ENCODE measurements at places on chromosomes 3 and 15.

DNA sequence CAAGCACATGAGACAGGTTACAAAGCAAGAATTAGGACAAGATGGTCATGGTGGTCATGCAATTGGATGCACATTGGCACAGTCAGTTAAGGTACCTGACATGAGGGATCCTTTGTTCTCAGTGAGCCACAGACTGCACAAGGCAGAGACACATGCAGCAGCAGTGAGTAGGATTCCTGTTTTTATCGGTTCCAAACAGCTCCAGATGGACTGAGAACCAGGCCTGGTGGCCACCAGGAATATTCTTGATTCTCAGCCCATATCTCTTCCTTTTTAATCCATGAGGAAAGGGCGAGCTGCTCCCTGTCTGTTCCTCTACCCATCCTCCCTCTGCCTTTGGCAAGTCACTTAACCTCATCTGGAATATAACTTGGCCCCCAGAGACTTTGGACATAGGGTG lies 410.8 kb downstream of the GAP43 start:
- no peak for DNase-seq

GRCh38 chr15:41462084-41462795 lies 31.4 kb upstream of the ITPKA start:
- no peak for DNase-seq

DNA sequence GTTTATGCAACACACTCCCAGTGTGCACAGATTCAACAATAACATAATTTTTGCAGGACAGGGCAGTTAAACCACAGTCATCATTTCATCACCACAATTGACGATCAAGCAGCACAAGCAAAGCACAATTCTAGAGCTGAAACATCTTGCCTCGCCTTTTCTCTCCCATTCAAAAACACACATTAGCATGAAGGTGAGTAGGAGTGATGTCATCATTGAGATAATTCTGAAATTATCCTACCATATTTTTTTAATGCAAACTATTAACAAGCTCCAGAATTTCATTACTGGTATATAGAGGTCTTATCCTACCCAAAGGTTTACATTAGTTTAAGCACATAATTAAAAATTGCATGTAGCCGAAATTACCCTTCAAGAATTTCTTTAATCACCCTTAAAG lies 3.5 kb downstream of the IGDCC3 start:
- DNase-seq: no peak

- no peak for DNase-seq
These were observed 56.2 kb upstream of the GLCE start for GRCh38 chr15:69104050-69104750.

GRCh38 chr3:128176276-128176833 lies 23.1 kb downstream of the EEFSEC start:
- no peak for DNase-seq

GRCh38 chr3:72337480-72337855 lies 510.8 kb downstream of the SHQ1 start:
- no peak for DNase-seq

DNA sequence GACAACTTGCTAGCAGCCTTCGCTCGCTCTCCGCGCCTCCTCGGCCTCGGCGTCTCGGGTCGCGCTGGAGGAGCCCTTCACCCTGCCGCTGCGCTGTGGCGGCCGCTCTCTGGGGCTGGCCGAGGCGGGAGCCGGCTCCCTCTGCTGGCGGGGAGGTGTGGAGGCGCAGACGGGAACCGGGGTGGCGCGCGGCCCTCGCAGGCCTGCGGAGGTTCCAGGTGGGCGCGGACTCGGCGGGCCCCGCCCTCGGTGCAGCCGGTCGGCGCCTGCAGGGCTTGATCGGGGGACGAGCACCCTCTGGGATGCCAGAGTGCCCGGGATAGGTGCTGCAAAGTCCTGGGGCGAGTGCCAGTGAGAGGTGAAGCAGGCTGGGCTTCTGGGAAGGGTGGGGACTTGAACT lies 989.9 kb downstream of the ROBO2 start:
- no peak for DNase-seq

- no peak for DNase-seq
These were observed 9.2 kb downstream of the ILDR1 start for GRCh38 chr3:122012821-122013220.

GRCh38 chr15:52256930-52257733 lies 38.5 kb downstream of the MYO5C start:
- no peak for DNase-seq

GRCh38 chr3:171792531-171792930 lies 17.8 kb downstream of the PLD1 start:
- DNase-seq: no peak

DNA sequence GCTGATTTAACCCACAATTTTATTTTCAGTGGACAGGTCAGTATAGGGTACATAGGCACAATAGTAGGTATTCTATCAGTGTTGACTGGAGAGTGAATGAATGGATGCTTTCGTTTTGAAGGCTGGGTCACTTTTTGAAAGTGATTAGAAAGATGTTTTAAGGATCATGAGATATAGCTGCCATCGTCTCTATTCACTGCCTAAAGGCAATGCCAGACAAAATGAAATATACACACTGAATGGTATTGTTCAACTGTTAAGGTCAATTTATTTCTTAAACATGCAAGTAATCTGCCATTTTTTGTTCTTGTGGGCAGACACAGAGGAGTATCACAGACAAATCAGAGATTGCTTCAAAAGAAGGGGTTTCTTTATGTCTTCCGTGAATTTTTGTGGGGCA lies 395.3 kb downstream of the VGLL3 start:
- no peak for DNase-seq
